ENCODE measurements at places on chromosomes 12 and 14.

DNA sequence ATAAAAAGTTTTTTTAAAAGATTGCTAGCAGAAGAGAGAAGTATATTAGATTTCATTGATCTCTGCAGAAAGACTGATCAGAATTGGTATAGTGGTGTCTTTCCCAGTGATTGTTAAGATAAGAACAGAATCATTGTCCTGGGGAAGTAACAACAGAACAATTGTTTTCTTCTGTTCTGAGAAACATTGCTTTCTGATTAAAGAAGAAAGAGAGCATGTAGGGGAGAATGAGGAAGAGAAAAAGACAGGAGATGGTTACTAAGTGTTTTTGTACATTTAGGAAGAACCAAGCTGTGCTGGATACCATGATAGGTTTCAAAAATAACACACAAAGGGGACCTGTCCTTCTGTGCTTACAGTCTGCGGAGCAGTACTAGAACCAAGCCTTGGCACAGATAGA is 5.0 kb downstream of the USP30 start:
- DNase-seq = no peak

DNA sequence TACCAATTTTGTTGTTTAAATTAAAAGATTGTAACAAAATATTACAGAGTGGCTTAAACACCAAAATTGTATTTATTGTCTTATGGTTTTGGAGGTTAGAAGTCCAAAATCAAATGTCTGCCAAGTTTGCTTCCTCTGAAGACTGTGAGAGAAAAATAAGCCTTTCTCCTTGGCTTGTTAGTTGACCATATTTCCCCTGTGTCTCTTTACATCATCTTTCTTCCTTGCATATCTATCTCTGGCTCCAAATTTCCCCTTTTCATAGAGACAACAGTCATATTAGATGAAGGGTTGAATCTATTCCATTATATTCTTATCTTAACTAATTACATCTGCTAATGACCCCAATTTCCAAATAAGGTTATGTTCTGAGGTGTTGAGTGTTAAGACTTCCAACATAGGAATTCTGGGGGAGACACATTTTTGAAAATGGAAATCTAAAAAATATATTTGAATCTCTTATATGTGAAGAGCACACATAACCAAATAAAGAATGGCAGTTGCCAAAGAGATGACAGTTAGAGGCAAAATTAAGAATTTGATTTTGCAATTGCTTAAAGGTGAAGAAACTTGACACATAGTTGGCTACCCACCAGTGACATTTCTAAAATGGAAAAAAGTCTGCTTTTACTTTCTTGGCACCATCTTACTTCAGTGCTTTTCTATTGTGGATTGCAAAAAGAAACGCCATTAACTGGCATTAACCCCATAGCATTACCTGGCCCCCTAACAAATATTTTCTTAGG is 407.2 kb downstream of the FSCB start:
- no peak for DNase-seq

- peak; percentile 28 for DNase-seq
Observed at GRCh38 chr12:124774462-124775167, 89.0 kb downstream of the SCARB1 start.

DNA sequence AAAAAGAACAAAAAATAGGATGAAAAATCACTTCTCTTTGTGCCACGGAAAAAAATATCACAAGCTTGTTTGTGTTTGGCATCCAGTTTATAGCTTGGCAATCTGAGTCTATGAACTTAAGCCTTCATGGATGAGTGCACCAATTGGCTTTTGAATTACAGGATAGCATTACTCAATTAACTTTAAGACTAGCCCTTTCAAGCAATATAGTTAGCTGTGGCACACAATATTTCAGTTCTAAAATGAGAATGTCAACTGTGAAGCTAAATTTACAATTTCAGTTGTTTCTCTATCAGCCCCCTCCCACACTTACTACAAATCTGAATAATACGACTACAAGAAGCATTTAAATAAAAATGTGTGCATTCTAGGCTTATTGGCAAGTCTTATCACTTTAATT is 8.3 kb downstream of the RERG start:
- no peak for DNase-seq

- DNase-seq = no peak
Observed at GRCh38 chr14:33745163-33745562, 205.7 kb downstream of the EGLN3 start.

GRCh38 chr12:32450768-32451167 is 51.4 kb downstream of the FGD4 start:
- DNase-seq = no peak

DNA sequence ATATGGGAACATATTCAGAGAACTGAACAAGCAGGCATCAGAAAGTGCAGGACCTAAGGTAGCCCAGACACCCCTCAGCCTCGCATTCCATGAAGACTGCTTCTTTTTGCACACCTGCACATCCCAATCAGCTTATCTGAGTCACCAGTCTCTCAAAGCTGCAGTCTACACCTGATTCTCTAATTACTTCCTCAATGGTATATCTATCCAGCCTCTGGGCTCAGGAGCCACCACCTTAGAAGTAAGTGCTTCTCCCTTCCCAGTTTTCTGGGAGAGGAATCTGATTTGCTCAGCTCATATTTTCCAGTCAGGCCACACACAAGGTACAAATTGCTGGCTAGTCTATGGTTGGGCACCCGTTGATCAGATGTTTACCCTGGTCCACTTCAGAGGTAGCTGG is 21.7 kb downstream of the TC2N start:
- no peak for DNase-seq

GRCh38 chr14:34722723-34723545 is 8.5 kb upstream of the CFL2 start:
- peak; percentile 55 for DNase-seq

DNA sequence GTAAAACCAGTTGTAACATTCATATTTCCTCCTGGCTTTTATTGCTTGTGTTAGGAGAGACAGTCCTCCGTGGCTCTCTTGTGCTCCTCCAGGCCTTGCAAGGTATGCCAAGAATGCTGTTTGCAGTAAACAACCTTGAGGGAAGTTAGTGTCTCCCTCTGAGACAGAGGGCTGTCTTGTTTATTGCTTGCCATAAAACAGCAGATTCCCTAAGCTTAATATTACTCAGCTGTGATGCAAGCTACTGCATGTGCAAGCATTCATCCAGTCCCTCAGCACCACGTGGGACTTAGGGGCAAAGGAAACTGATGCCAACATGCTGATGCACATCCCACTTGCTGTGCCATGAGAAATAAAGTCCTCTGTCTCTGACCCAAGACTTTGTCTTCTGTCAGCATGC is 6.6 kb downstream of the POMT2 start:
- peak; percentile 99 for DNase-seq

GRCh38 chr12:122138616-122139015 is 35.4 kb downstream of the IL31 start:
- no peak for DNase-seq

DNA sequence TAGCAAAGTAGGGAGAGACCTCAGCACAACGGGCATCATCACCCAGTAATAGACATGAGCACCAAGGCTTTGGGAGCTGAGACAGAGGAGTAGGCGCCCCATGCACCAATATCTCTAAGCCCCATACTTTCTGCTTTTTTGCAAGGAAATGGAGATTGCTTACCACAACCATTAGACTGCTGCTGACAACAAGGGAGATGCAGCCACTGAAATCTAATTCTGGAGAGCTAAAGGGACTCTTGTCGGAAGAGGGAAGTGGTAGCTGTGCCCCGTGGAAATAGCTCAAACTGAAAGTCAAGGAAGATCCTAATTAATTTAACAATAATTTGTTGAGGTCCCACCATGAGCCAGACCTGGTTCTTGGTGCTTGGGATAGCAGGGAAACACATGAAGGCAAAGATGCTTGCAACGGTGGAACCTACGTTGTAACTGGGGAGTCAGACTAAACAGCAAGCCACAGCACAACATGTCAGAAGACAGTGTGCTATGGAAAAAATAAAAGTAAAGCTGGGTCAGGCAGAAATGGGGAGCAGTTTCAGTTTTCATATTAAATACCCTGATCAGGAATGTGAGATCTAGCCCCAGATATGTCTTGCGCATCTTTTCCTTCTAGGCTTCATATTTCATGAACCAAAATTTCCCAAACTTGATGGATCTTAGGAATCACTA is 1131.0 kb downstream of the BCL11B start:
- no peak for DNase-seq

DNA sequence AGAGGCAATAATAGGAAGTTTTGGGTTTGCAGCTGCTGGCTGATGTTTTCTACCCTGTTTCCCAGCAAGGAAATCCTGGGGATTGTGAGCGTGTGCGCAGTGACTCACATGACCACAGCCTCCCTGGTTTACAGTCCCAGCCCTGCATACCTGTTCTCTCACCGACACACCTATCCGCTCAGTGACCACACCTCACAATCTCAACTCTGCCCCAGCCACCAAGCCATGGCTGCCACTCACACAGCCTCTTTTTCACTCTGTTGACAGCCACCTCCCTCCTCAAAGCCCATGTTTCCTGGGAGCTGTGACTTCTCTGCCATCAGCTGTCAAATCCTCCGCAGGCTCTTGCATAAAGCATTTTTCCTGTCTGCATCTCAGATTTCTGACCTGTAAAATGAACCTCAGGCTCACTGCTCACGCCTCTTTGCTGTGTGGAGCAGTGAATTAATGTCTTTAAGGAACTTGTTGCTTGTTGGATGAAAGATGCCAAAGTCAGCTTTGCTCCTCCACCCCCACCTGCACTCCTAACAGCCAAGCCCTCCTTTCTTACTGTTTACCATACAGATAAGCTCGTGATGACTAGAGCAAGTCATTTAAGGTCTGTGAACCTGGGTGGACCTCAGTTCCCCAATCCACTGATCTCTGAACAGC is 43.5 kb downstream of the B4GALNT3 start:
- peak; percentile 99 for DNase-seq

DNA sequence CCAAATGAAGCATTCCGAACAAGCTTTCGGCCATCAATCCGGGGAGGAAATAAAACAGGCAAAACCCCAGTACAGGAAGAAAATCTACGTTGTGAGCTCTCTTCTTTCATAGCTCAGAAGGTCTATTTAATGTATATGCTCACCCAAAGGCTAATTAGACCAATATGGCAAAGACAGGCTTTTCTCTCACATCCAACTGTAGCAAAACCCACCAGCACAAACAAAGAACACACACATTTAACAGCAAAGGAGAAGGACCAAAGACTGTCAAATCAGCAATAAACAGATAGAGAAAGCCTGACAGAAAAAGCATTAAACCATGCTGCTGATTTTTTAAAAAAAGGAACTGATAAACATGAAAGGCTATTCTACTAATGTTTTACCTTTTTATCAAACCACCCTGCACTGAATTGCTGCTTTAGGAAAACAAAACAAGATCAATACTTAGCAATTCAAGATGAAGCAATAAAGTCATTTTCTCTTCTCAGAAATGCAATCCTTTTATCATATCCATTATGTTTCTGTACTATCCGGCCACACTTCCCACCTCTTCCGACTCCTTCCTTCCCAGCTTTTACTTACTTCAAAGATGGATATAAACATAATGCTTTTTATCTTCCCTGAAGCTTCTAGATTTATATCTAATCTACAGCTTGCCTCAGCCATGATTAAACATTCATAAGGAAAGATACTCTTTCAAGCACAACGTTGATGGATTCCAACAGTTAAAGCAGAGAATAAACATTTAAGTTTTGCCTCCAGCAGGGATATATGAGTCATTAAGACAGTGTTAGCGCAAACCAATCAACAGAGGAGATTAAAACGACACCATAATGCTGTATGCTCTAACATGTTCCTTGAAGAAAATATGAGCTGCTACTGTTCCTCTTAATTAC is 74.6 kb upstream of the BBS10 start:
- peak; percentile 21 for DNase-seq

- DNase-seq = no peak
Observed at GRCh38 chr12:13186302-13186701, 10.2 kb upstream of the EMP1 start.

DNA sequence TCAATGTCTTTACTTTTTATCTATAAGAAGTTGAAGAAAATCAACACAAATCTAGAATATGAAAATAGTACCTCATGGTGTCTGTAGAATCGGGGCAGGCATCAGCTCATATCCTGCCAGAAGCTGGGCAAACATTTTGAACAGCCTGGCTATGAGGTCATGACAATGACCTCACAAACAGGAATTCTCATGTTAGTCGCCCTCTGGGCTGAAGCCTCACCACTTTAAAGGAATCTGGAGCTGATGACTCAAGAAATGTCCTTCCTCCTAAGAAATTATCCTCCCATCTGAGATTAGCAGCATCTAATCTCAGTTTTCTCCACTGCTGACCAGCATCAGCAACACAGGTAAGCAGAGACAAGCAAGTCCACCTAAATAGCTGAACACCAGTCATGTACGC is 27.1 kb downstream of the CLIP1 start:
- DNase-seq = peak; percentile 78

DNA sequence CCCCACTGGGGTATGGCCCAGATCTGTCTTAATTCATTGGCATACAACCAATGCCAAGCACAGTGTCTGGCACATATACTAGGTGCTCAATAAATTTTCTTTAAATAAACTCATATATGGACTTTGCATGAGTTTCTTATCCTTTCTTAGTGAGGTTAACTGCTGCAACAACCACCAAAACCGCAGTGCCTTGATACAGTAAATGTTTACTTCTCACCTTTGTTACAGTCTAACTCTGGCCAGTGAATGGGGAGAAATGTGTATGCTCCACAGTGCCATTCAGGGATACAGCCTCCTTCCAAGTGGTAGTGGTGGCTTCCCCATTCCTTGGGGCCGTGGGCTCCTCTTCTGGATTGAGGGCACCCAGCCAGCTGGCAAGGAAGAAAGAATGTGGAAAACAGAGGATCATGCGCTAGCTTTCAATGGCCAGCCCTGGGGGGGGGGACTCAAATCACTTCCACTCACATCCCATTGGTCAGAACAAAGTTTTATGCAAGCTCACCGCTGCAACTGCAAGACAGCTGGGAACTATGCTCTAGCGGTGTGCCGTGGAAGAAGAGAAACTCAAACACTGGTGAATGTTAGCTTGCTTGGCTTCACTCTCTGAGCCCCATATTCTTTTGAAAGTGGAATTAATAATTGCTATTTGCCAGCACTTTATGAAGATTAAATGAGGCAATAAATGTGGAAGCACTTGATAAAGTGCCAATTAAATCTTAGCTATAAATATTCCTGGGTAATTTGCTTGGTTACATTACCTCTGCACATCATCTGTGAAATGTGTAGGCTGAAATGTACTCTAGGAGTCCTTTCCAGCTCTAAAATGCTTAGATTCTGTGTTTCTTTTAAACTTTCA is 51.0 kb upstream of the SOCS2 start:
- DNase-seq = no peak

- DNase-seq = no peak
Observed at GRCh38 chr12:55446326-55446725, 2.5 kb downstream of the OR6C2 start.

- no peak for DNase-seq
Observed at GRCh38 chr14:32947792-32948191, 9.1 kb downstream of the NPAS3 start.

- peak; percentile 27 for DNase-seq
Observed at GRCh38 chr12:98211909-98212695, 303.3 kb upstream of the TMPO start.

DNA sequence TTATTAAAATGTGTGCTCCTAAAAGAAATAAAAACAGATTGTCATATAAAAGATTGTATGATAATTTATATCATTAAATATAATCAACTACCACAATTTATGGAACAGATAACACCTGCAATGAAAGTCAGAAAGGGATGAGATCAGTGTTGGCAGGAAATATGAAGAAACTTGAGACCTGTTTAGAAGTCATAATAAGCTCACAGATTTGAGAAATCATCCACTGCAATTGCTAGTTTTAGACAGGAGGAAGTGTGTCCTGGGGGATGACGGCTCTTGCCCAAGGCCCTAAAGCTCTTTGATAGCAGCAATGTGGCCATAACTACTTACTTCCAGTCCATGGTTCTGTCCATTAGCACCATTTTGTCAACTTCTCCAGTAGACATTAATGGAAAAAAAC is 122.8 kb upstream of the SOX5 start:
- no peak for DNase-seq

- DNase-seq = no peak
Observed at GRCh38 chr14:101758913-101759593, 2.5 kb upstream of the PPP2R5C start.
